ENCODE measurements at places on chromosomes 13 and 19. TPM values are rescaled to one million over a fixed set of nuclear protein-coding genes. Genes with fewer than 3 reads are reported as not detected.

NCAN gene
- total RNA-seq: not detected

MAB21L1 gene
- total RNA-seq: 0.05 TPM

MAP4K1 gene
- not detected for total RNA-seq

NALCN gene
- total RNA-seq: 27.0 TPM

SBSN gene
- total RNA-seq: 0.65 TPM

KISS1R gene
- not detected for total RNA-seq

CEACAM7 gene
- not detected for total RNA-seq

ZNF491 gene
- 5.3 TPM for total RNA-seq

ZNF177 gene
- 2.1 TPM for total RNA-seq

LILRB4 gene
- total RNA-seq: not detected

DCUN1D2 gene
- 9.8 TPM for total RNA-seq

ZNF793 gene
- 1.5 TPM for total RNA-seq

ARHGEF7 gene
- 62.6 TPM for total RNA-seq

ZNF584 gene
- total RNA-seq: 18.9 TPM

CCDC70 gene
- not detected for total RNA-seq

ZNF426 gene
- total RNA-seq: 21.5 TPM

NPHS1 gene
- not detected for total RNA-seq

ATXN8OS gene
- total RNA-seq: not detected
